SJCRH30 (cell line): ENCODE measurements at places on chromosomes 3 and 15.

DNA sequence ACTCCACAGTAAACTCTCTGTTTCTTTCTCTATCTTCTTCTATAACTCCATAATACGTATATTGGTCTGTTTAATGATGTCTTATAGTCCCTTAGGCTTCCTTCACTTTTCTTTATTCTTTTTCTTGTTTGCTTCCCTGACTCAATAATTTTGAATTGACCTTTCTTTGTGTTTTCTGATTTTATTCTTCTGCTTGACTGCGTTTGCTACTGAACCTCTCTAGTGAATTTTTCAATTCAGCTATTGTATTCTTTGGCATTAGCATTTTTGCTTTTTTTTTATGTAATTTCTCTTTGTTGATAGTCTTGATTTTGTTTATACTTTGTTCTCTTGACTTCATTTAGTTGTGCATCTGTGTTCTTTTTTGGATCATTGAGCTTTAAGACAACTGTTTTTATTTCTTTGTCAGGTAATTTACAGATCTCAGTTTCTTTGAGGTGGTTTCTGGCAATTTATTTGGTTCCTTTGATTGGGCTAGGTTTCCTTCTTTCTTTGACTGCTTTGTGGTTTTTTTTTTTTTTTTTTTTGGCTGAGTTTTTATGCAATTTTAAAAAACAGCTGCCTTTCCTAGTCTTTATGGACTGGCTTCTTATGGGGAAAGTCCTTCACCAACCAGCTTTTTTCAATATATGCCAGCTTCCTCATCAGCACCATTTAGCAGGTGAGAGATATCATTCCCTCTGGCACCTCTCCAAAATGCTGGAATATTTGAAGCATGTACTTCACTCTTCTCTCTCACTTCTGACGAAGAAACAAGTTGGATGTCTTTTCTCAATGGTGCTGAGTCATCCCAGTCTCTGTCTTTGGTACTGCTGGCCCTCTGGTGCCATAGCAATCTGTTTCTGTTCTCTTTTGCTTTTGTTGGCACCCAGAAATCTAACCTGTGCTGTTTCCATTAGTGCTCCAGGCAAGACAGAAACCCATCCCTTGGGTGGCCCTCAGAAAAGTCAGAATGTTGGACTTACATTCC, 17.6 kb downstream of the RSRC1 start:
- no peak for DNase-seq

- no peak for DNase-seq
These were observed 40.0 kb downstream of the MAP4 start for GRCh38 chr3:47976135-47976732.

DNA sequence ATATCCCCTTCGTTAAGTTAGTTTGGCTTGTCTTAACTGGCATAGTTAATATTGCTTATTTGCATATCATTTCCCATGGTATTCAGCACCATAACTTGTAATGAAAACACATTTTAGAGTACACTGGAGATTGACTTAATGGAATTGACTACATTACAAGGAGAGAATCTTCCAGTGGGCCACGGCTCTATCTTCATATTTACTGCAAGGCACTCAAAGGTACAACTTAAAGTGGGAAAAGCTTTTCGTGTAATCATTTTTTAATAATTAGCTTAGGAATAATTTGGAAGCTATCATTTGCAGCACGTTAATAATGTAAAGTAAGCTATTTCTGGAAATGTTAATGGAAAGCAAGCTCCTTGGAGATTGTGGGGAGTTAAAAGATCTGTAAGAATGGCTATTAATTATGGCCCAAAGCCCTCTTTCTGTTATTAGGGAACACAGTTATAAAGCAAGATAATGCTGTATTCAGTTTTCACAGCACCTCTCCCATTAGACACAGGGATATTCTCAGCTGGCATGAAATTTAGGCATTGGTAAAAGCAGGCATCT, 551.5 kb upstream of the RGMA start:
- DNase-seq: no peak

- no peak for DNase-seq
These were observed 107.2 kb upstream of the GBE1 start for GRCh38 chr3:81868597-81868996.
